SHP77 treated with DMSO at 0.1 percent for 48 hours (cell line): ENCODE measurements at places on chromosomes 5 and 9.

DNA sequence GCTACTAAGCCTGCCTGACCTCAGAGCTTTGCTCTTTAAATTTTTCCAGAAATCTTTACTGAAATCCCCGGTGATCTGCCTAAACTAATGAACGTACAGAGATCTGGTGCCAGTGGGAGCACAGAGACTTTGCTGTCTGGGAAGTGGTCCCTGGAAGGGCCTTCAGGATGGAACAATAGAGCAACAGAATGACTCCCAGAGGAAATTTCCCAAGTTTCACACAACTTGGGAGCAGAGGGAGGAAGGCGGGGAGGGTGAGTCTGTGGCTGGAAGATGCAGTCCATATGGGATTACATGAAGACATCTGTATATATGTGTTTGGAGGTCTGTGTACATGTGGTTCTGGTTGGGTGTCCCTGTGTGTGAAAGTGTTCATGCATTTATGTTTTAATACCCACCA lies 638.3 kb downstream of the CCDC171 start:
- no peak for DNase-seq

GRCh38 chr5:34496701-34497469 lies 159.2 kb upstream of the RAI14 start:
- no peak for DNase-seq

GRCh38 chr5:34047143-34047542 lies 4.1 kb upstream of the C1QTNF3 start:
- no peak for DNase-seq

- DNase-seq: no peak
Observed at GRCh38 chr5:129917224-129917623, 13.0 kb downstream of the CHSY3 start.

DNA sequence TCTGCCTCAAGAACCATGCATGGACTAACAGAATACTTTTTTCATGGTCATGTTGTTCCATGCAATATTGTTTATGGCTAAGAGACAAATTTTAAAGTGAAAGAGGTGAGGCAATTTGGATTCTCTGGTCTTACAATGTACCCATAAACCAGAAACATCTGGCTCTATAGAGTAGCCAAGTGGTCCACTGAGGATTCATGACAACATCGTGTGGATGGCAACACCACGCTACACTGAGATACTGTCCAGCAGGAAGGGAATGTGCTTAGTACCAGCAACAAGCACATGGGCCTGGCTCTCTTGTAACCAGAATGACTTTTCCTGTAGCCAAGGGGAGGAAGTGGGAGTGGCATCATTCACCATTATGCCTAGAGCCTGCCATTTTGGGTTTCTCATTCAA lies 218.2 kb downstream of the GADD45G start:
- DNase-seq: no peak

DNA sequence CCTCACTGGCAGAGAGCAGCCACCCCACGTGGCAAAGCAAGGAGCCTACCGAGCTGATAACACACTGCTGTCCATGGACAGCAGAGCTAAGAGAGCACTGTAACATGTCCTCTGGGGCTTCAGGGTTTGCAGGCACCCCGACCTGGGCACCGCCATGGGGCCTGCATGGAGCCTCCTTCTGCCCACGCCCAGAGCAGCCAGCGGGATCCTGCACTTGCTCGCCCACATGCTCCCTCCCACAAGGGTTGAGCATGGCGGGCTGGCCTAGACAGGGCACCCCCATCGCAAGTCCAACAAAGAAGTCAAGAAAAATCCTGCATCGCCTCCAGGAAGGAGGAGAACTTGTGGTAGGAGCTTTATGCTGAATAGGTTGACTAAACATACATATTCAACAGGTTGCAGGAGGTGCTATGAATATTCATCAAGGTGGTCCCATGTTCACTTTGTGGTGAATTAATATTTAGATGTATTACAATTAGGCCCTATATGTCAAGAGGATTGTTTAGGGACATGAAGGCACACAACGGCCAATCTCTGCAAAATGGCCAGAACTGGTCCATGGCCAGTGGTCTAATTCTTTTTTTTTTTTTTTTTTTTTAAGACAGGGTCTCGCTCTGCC lies 3.8 kb upstream of the MIGA2 start:
- DNase-seq: no peak

GRCh38 chr5:132283423-132284043 lies 10.7 kb upstream of the SLC22A4 start:
- DNase-seq: peak; percentile 47
